ENCODE measurements at places on chromosomes 12 and 14.

- no peak for DNase-seq
Observed at GRCh38 chr12:121036810-121037326, 2.2 kb downstream of the OASL start.

DNA sequence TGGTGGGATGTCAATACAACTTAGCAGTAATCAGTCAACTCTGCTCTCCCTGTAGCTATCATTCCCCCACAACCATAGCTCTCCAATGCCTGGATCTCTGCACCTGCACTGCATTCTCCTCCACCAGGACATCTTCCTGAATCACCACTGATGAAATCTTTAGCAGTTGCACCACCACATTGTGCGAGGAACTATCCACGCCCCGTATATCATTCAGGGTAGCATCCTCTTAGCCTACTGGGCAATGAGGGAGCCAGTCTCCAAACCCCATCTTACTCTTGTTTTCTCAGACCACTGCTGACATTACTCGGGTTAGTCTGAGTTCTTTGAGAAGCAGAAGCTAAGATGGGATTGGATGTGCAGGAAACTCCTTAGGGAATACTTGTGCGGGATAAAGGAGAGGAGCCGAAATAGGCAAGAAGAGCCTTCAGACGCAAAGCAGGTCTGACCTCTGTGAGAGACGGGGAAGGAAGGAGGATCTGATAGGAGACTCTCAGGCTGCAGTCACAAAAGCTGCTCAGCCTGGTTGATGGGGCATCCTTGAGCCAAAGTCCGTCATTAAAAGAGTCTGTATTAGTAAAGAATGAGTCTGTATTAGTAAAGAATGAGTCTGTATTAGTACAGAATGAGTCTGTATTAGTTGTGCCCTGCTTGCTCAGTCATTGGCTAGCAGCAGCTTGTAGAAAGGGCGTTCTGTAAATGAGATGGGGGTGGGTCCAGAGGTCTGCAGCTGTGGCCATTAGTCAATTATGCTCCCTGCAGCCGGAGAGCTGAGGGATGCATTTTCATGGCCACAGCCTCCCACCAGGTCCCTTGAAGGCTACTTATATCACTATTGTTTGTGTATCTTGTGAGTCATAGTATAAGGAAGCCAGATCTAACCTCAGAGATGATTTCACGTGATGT is 49.6 kb upstream of the RASSF3 start:
- DNase-seq: no peak

DNA sequence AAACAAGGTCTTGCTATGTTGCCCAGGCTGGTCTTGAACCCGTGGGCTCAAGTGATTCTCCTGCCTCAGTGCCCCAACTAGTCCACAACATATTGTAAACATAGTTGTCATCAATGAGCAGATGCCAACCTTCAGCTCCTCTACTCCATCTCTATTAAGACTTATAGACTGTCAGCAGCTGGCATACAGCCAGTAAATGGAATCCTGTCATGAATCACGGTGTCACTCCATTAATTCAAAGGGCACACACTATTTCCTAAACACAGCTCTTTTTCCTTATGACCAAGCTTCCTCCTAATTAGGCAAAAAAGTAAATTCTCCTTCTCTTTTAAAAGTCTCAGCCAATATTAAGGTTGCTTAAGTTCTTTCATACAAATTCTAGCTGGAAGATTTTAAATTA is 111.2 kb downstream of the ITPR2 start:
- DNase-seq: no peak

GRCh38 chr12:88931598-88931997 is 351.3 kb upstream of the KITLG start:
- DNase-seq: no peak

- DNase-seq: no peak
Observed at GRCh38 chr14:39229222-39229543, 4.5 kb upstream of the MIA2 start.

DNA sequence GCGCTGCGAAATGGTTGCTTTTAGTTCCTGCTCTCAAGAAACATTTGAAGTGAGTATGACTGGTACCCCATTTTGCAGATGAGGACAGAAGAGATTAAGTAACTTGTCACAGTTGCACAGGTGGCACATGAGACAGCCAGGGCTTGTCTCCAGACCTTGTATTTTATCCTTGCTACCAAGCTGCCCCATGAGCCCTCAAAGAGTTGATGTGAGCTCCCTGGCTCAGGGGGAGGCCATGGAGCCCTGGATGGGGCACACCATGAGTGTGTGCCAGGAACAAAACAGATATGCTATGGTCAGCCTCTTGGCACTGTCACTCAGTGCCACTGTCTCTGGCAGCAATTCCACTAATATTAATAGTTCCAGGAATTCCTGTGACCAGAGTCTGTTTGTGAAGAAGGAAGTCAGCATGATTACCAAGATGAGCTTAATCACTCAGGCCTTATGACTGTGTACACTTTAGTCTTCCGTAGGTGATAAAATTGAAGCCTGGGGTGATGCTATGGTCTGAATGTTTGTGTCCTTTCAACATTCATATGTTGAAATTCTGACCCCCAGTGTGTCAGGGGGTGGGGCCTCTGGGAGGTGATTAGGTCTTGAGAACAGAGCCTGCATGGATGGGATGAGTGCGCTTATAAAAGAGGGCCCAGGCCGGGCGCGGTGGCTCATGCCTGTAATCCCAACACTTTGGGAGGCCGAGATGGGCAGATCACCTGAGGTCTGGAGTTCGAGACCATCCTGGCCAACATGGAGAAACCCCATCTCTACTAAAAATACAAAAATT is 806.8 kb downstream of the AACS start:
- DNase-seq: no peak

- DNase-seq: no peak
Observed at GRCh38 chr14:66758031-66758613, 250.2 kb downstream of the GPHN start.

- DNase-seq: no peak
Observed at GRCh38 chr12:18750085-18750484, 12.2 kb downstream of the CAPZA3 start.

GRCh38 chr12:99386907-99387306 is 260.6 kb upstream of the GARIN6 start:
- DNase-seq: no peak

DNA sequence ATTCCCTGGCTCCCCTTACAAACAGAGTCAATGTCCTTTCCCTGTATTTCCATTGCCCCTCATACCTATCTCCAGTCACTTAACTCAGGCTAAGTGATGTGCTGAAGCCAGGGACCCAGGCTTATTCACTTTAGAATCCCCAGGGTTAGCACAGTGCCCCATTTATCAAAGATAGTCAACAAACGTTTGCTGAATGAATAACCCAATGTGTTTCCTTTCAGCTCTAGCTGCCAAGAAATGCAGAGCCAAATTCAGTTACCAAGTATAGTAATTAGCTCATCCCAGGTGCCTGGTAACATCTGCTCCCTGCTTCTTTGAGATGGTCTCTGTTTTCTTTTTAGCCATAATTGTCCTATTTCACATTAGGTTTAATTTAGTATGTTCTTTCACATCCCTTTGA is 189.5 kb downstream of the PHLDA1 start:
- no peak for DNase-seq

DNA sequence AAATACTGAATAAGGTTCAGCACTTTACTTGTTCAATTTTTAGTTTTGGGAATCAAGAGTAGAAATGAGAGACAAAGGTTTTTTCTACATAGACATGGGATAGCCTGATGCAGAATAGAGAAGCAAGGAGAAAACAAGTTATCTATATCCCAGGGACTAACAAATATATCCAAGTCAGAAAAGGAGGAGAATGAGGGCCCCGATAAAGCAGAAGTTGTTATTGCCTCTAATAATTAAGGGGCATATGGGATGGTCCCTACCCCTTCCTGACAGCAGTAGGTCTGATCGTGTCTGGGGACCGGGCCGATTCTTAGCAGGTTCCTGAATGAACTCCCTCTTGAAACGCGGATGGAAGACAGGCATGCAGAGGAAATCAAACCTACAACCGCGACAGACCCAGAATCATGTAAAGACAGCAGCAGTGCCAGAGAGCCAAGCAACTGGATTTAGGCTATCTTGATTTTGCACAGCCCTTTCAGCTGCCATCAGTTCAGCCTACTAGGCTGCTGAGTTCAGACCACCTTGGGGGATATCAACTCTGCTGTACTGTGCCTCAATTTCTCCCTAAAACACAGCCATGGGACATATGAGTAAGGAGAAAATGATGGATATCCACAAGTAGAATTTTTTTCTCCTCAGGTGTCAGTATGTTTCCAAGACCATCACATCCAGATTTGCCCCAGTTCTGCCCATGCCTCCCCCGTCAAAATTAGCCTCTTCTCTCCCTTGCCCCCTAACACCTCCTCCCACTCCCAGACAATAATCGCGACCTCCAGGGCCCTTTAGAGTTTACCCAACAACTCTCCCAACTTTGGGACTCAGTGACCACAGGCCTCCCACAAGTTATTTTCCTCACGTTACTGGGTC is 706 bp downstream of the PRMT5 start:
- no peak for DNase-seq

Measured in bone marrow (tissue), 2 donors.